ENCODE measurements at places on chromosomes 13 and 19.
A peak's percentile ranks its signal among the peaks of the same experiment; 100 is the strongest.

GRCh38 chr13:67008075-67008668 is 222.0 kb downstream of the PCDH9 start:
- DNase-seq = no peak

DNA sequence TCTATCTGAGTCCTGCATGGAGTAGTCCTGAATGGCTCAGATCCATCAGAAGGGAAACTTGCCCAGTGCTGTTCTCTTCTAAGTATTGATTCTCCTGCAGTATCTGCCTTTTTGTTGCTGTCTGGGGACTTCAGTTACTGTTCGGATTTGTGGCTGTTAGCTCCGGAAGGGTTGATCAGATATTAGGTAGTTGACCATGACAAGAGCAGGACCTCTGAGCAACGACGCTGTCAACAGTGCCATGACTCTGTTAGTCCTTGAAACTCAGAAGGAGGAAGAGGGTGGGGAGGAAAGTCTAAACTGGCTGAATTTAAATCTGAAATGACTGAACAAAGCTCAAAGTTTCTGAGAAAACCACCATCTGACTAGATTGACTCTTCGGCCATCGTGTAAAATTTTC is 42.2 kb downstream of the CCNE1 start:
- DNase-seq = no peak

DNA sequence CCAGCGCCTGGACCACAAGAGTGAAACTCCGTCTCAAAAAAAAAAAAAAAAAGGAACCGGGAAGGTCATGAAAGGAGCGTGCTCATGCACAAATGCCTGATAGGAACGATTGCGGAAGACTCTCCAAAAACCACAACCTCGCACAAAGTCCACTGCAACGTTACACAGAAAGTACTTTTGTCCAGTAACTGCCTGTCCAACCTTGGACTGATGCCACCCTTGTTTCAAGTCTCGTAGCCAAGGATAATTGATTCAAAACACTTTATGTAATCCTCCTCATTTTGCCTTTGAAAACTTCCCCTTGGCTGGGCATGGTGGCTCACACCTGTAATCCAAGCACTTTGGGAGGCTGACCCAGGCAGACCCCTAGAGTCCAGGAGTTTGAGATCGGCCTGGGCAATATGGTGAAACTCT is 13.7 kb downstream of the LGALS7 start:
- no peak for DNase-seq

DNA sequence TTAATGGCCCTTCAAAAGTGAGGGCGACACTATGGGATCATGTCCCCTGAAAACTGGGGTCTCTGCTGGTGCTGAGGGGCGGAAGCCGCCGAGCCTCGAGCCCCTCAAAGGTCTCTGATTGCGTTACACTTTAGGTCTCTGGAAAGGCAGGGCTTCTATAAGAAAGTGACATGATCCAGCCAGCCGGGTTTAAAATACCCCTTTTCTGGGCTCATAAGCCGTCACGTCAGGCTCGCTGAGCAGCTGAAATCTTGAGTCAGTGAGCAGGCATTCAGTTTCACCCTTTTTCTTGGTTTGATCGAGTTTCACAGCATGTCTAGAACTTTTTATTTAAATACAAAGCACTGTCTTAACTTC is 600 bp upstream of the HMGB1 start:
- no peak for DNase-seq

- no peak for DNase-seq
These were observed 58.2 kb upstream of the EEF1AKMT1 start for GRCh38 chr13:20831933-20832332.

- DNase-seq = no peak
These were observed 1160.6 kb downstream of the PCDH9 start for GRCh38 chr13:66069570-66069969.

GRCh38 chr19:45798995-45799517 is 6.4 kb upstream of the DMWD start:
- DNase-seq = peak; percentile 55

DNA sequence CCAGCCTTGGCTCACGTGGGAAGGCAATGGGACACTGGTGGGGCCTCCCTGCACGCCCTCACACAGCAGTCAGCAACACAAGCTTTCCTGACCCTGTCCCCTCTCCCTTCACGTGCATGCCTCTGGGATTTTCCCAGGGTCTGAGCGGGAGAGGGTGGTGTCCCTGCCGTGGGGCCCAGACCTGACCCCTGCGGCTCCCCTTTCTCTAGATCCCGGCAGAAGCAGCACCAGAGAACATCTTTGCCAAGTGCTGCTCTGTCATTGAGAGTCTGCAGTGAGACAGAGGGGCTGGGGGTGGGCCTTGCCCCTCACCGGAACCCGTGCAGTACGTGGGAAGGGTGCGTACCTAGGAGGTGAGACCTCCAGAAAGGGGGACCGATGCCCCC is 12.6 kb downstream of the KHSRP start:
- no peak for DNase-seq

DNA sequence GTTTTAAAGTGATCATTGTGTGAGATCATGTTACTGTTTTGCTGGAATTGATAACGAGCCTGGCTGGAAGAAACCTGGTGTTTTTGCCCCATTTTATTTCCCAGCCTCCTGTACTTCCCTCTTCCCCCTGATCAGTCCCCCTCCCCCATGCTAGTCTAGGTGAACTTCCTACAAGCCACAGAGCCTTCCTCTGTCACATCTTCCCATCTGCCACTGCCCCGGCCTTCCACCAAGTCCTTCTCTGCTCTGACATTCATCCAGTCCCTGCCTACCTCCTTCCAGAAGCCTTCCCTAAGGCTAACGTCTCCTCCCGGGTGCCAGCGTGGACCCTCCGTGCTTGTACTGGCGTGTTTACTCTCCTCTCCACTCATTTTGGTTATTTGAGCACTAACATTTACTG is 14.3 kb downstream of the FARP1 start:
- DNase-seq = no peak

GRCh38 chr13:97200081-97200942 is 21.8 kb upstream of the MBNL2 start:
- DNase-seq = no peak

DNA sequence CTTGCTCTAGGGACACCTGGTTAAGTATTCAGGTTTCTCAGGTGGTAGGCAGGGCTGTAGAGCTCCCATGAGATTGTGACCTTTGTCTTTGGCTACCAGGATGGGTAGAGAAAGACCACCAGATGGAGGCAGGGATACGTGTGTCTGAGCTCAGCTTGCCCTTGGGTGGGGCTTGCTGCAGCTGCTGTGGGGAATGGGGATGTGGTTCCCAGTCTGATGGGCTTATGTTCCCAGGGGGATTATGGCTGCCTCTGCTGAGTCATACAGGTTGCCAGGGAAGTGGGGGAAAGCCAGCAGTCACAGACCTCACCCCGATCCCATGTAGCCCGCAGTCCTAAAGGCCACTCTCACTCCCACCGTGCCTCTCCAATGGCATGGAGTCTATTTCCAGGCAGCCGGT is 659.9 kb upstream of the KLF12 start:
- DNase-seq = no peak
